Effector CD4-positive, alpha-beta T cell (primary cell): ENCODE measurements at places on chromosomes 11 and 22.

- no peak for DNase-seq
Observed at GRCh38 chr22:23762842-23763578, at the start of gene C22orf15. TSS of gene C22orf15 (plus strand) at chr22:23762990. CDS start at chr22:23763307, 317 bp downstream.

GRCh38 chr22:17130199-17130598 lies 9.0 kb upstream of the TMEM121B start:
- DNase-seq = no peak

- DNase-seq = no peak
Observed at GRCh38 chr11:121596195-121597155, 143.7 kb upstream of the SORL1-AS1 start.

DNA sequence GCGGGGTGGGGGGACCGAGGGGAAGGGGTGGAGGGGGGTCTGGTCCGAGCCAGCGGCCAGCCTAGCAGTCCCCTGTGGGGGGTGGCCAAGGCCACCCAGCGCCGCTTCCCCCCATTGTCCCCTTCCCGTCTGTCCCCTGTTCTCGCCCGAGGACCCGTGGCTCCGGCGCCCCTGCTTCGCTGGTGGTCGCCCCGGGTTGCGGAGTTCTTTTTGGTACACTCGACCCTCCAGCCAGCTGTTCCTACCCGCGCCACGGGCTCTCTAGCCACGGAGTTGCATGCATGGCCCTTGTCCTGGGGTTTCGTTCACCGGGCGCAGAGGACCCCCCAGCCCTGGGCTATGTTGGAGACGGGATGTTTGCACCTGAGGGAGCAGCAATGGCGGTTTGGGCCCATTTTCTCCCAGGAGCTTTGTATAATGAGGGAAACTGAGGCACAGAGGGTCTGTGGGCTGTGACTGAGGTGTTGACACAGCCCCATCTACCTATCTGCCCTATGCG lies 489 bp downstream of the RNF214 start:
- no peak for DNase-seq

DNA sequence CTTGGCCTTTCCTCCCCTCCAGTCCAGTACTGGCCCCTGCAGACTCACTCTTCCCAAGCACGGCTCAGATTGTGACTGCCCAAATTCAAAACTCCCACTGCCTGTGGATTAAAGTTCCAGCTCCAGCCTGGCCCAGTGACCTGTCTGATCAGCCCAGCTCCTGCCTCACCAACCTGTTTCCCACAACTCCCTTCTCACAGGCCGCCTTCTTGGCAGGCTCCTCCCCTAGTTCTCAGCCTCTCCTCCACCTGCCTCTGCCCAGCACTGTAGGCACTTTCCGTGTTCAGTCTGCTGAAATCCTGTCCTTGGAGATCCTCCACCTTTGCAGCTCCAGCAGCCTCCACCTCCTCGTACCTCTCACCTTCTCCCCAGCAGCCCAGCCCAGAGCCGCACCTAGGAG lies 68.6 kb downstream of the MICAL2 start:
- no peak for DNase-seq

DNA sequence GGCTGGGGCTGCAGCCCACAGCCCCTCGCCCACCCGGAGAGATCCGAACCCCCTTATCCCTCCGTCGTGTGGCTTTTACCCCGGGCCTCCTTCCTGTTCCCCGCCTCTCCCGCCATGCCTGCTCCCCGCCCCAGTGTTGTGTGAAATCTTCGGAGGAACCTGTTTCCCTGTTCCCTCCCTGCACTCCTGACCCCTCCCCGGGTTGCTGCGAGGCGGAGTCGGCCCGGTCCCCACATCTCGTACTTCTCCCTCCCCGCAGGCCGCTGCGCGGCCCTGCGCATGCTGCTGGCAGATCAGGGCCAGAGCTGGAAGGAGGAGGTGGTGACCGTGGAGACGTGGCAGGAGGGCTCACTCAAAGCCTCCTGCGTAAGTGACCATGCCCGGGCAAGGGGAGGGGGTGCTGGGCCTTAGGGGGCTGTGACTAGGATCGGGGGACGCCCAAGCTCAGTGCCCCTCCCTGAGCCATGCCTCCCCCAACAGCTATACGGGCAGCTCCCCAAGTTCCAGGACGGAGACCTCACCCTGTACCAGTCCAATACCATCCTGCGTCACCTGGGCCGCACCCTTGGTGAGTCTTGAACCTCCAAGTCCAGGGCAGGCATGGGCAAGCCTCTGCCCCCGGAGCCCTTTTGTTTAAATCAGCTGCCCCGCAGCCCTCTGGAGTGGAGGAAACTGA lies 731 bp downstream of the GSTP1 start:
- DNase-seq = no peak

GRCh38 chr22:36740716-36741115 lies 35.2 kb downstream of the IFT27 start:
- DNase-seq = no peak

DNA sequence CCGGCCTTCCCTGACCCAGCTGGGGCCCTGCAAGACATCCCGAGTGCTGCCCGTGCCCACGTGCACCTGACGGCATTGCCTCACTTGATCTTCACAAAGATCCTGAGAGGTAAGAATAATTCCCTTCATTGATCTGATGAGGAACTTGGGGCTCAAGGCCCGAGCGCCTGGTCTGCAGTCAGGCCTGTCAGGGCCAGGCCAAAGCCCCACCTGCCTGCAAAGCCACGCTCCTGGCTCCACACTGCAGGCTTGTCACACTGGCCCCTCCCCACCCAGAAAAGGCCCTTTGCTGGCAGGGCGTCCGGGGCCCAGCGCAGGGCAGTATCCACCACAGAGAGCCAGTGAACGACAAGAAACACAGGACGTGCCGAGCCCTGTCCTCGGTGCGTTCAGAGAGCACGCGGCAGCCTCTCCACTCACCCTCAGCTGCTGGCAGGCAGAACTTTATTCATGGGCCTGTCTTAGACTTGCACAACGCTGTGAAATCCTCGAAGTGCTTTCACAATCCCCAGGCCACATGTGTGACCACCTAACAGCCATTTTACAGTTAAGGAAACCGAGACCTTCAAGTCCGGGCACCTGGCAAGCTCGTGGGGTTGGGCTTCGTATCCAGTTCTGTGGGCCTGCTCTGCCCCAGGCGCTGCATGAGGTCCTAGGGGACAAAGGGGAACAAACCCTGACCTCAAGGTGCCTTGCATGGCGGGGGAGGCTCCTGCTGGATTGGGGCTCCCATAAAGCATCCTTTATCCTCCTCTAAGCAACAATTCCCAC lies 14.8 kb downstream of the KIAA0930 start:
- no peak for DNase-seq

GRCh38 chr11:34916843-34917770 lies 689 bp downstream of the PDHX start:
- no peak for DNase-seq
